Astrocyte (in vitro differentiated cells and primary cell): ENCODE measurements at places on chromosomes 1 and 21.

DNA sequence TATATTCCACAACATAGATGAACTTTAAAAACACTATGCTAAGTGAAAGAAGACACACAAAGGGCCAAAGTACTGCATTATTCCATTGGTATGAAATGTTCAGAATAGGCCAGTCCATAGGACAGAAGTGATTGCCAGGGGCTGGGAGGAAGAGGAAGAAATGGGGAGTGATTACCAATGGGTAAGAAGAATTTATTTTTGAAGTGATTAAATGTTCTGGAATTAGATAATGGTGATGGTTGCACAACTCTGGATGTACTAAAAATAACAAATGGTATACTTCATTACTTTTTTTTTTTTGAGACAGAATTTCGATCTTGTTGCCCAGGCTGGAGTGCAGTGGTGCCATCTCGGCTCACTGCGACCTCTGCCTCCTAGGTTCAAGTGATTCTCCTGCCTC, 61.7 kb downstream of the CHD5 start:
- DNase-seq: peak; percentile 4

- peak; percentile 83 for DNase-seq
Observed at GRCh38 chr1:16967095-16967575, 13.3 kb downstream of the MFAP2 start.

- DNase-seq: no peak
Observed at GRCh38 chr1:100322436-100323211, 29.7 kb upstream of the CDC14A start.

DNA sequence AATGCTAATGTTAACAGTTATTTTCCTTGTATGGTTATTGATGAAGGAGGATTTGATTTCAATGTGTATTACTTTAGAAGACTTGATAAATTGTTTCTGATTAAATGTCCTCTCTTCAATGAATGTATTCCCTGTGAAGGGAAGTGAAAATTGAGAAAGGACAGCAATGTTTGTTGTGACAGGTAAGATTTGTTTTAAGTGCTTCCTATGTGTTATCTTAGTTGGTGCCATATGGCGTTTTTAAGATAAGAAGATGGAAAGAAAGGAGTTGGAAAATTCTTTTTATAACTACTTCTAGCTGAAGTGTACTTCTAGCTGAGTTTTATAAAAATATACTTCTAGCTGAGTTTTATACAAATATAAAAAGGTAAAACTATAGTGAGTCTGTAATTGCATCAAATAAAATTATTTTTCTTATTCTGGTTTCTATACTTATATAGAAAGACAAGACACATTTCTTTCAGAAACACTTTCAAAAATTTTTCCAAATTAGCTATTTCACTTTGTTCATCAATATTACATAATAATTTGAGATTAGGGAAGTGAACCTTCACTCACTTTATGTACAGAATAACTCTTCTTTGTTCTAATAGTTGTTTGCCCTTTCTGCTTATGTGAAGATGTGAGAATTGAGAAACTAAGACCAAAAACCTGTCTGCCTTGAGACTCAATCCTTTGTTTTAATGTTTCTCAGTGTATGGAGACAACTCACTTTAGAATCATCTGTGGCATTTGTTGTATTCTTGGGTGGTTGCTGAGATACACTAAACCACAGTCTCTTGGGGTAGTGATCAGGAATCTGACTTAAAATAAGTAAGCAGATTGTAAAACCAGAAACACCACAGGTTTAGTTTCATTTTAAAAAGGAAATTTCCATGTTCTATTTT, 382.9 kb upstream of the B3GALT2 start:
- peak; percentile 92 for DNase-seq

GRCh38 chr1:33424205-33424604, 6.7 kb downstream of the PHC2 start:
- peak; percentile 66 for DNase-seq

DNA sequence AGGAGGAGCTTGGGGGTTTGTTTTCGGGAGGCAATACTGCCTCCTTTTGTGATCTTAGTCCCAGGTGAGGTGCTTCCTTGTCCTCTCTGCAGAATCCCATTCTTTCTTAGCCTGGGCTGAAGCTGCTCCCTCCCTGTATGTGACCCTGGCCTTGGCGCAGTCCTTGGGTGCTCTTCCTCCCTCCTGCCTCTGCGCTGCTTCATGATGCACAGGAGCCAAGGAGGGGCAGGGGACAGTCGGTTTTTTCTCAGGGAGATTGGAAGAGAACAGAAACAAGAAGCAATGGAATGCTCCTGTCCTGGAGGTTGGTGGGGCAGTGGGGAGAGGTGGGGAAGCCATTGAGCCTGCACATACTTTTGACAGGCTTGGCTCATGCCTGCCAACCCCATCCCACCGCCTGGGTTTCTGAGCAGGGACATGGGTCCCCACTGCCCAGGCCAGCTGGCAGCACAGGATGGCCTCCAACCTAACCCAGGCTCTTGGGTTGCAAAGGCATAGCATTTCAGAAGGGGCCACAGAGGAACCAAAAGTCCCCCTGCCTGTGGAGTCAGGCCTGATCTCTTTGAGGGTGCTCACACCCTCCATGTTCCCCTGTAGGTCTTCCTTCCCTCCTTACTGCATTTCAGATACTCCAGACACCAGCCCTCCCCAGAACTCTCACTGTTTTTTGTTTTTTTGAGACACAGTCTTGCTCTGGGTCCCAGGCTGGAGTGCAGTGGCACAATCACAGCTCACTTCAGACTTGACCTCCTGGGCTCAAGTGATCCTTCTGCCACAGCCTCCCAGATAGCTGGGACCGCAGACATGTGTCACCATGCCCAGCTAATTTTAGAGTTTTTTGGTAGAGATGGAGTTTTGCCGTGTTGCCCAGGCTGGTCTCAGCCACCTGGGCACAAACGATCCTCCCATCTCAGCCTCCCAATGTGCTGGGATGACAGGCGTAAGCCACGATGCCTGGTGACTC, 16.1 kb downstream of the IL6R start:
- DNase-seq: no peak

GRCh38 chr1:151976858-151977257, 16.8 kb downstream of the S100A10 start:
- DNase-seq: peak; percentile 70

- peak; percentile 6 for DNase-seq
Observed at GRCh38 chr1:13809461-13810159, 109.6 kb downstream of the PRDM2 start.

- peak; percentile 63 for DNase-seq
Observed at GRCh38 chr1:207002724-207003146, 29.8 kb downstream of the C1orf116 start.

DNA sequence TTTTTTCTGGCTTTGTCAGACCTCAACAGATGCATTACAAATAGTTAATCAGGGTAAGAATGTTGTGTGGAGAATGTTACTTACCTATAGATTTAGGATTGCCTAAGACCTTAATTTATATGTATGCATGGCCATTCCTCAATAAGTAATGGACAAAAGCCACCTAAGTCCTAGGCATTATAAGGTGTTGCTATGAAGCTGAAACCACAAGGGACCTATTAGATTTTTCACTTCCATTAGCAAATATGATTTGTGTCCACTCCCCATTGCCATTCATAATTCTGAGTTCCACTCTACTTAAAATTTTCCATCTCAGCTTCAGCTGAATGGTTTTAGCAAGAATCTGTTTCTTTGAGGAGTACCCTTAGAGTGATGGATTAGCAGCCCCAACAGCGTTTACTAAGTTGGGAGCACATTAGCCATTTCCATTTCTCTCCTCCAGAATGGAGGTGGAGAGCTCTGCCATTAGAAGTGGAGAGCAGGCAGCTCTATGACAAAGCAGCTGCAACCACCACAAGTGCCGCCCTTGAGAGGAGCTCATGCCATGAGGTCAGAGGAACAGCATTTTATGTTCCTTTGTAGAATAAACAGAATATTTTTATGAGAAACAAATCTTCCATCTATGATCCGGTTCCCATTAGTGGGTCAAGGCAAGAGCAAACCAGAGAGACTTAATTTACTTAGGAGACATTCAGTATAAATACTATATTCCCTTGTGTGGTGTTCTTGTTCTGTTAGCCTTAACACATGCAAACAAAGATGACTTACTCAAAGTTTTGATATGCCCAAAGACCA, 28.9 kb upstream of the C1orf87 start:
- no peak for DNase-seq

GRCh38 chr1:226401355-226402303, 6.3 kb downstream of the PARP1 start:
- no peak for DNase-seq

DNA sequence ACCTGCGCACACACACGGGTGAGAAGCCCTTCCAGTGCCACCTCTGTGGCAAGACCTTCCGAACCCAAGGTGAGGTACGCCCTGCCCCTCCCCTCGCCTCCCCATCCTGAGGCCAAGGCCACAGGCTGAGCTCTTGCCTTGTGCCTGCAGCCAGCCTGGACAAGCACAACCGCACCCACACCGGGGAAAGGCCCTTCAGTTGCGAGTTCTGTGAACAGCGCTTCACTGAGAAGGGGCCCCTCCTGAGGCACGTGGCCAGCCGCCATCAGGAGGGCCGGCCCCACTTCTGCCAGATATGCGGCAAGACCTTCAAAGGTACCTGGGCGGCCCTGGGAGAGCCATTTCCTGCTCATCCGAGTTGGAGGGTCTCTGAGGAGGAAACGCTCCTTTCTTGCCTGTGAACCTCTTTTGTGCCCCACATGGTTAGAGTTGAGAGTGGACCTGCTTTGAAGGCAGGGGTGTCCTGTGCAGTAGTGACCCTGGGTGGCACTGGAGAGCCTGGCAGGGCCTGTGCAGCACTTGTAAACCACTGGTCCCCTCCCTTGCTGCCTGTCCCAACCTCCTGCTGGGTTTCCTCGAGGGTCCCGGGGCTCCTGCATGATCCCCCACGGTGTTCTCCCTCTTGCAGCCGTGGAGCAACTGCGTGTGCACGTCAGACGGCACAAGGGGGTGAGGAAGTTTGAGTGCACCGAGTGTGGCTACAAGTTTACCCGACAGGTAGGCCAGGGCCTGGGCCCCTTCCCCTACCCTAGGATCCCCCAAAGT, 8.5 kb downstream of the ZBTB48 start:
- no peak for DNase-seq

GRCh38 chr1:82318265-82318664, 517.5 kb downstream of the ADGRL2 start:
- no peak for DNase-seq

DNA sequence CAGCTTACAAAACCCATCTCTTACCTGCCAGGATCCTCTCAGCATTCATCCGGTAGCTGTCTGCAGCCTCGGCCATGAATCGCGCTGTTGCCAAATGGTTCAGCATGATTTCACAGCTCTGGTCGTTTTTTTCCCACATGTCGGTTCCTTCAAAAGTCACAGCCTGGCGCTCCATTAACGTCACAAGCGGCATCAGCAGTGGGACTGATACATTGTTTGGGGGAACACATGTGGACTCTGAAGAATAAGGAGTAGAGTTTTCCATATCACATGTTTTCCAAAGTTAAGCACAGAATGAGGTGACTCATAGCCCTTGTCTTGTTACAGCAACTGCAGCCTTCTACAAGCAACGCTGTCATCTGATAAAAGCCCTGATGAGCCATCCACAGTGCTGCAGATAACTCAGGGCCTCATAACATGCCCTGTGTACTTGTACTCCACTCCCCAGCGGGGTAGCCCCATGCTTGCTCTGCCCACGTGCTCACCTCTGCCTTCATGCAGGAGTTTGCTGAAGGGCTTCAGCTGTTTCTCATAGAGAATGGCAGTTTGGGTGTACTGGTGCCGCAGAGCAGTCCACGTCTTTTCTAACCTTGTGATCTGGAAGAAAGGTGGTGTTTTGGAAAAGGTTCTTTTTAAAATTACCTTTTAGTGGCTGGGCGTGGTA, 114.2 kb downstream of the BCAR3 start:
- peak; percentile 96 for DNase-seq

DNA sequence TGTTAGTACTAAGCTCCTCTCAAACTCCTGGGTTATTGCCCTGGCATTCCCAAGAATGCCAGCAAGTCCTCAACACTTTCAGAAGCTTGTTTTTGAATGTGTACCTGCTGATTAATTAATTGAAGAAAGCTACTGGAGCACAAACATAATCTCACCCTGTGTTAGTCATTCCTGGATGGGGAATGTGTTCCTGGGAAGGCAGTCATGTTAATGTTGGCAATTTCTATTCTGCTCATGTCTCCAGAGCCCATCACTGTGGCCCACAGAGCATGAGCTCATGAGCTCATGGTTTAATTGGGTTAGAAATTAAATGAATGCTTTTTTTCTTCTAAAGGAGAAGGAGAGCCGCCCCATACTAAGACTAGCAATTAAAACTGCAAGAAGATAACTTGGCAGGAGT, 31.9 kb upstream of the KCNA3 start:
- no peak for DNase-seq

DNA sequence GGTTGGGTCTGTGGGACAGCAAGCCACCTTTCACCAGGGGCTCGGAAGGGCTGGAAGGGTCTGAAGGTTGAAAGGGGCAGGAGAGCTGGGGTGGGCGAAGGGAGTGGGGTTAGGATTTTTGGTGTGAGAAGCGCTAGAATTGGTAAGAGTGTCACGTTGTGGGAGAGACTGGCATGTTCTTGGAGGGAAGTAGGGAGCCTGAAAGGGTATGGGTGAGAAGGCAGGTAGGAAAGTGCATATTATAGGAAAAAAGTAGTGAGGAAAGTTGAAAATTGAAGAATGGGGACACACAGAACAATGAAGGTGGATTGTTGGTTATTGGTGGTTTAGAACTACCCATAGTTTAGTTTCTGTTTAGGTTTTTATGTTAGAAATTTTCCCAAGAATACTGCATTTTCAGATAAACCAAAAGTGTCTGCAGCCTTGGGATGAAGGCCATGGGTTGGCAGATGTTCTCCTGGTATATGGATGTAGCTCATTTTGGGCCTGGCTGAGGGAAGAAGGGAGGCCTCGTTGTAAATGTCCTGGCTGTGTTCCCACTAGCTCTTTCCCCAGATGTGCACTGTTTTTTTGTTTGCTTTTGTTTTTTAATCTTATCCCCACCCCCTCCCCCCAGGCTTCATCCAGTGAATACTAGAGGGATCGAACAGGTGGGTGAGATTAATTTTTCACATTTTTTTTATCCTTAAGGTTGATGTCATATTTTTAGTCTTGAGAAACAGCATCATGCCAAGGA, 1.2 kb downstream of the LRRC42 start:
- DNase-seq: no peak

- DNase-seq: no peak
Observed at GRCh38 chr1:42172381-42173133, 8.0 kb upstream of the GUCA2A start.

- no peak for DNase-seq
Observed at GRCh38 chr1:171126504-171126903, 35.8 kb downstream of the FMO3 start.

DNA sequence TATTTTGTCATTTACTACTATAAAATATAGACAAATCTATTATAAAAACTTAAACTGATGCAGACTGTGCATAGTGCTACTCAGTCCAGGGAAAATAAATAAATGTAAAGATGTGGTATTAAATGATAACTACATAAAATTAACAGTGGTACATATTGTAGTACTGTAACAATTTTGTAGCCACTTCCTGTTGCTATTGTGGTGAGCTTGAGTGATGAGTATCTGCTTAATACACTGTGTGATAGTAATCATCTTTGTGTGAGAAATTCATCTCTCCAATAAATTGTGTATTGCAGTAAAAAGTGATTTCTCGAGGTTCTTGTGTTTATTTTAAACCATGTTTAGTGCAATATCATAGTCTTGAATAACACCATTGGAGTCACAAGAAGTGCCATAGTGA, 353.4 kb upstream of the ZRANB2 start:
- DNase-seq: no peak
